Right atrium auricular region (tissue), 2 donors: ENCODE measurements at places on chromosomes 4 and X. TPM values are rescaled to one million over a fixed set of nuclear protein-coding genes. Genes with fewer than 3 reads are reported as not detected.
A peak's percentile ranks its signal among the peaks of the same experiment; 100 is the strongest.

DNA sequence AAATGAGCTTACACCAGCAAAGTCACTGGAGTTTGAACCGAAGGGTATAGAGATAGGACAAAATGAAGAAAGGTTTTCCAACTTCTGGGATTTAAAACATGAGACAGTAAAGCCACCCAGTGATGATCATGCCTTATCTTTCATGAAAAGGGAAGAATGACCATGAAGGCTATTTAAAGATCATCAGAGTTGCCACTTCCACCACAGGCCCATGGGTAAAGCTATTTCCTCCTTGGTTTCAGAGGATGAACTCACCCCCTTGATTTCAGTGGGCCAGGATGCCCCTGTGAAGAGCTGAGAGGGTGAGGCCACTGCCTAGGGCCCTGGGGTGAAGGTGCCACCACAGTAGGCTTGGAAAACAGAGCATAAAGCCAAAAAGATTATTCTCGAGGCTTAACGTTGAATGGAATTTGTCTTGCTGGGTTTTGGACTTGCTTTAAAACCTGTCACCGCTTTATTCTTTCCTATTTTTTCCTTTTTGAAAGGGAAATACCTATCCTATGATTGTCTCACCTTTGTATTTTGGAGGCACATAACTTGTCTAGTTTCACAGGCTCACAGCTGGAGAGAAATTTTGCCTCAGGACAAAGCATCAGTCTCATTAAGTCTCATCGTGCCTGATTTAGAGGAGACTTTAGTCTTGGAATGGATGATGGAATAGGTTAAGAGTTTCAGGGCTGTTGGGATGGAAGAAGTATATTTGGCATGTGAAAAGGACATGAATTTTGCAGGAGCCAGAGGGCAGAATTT, 254.0 kb downstream of the SNCA start:
- no peak for DNase-seq

GRCh38 chr4:109645874-109646710, 57.2 kb downstream of the CASP6 start:
- no peak for DNase-seq

DNA sequence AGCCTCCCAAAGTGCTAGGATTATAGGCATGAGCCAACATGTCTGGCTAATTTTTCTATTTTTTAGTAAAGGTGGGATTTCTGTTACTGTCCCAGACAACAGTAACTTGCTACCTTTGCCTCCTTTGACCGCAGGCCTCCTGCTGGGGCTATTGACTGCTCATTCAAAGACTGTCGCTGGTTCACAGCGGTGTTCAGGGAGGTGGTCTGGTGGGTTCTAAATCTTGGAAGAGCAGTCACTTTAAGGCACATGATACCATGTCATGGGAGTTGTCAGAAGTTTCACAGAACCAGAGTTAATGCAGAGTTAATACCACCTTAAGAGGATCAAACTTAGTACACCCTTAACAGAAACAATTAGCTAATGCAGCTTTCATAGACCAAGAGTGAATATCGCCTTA, 3.8 kb downstream of the ASMT start:
- DNase-seq, result no peak

- no peak for DNase-seq
Measured at GRCh38 chr4:116070283-116070682, 956.9 kb upstream of the NDST4 start.

Gene ATP2B3
- total RNA-seq, result not detected

GRCh38 chrX:57596109-57596508, 4.3 kb downstream of the ZXDB start:
- no peak for DNase-seq

Gene SLC9B1
- total RNA-seq, result not detected

GRCh38 chr4:39476187-39476895, 17.5 kb downstream of the LIAS start:
- peak; percentile 46 for DNase-seq

DNA sequence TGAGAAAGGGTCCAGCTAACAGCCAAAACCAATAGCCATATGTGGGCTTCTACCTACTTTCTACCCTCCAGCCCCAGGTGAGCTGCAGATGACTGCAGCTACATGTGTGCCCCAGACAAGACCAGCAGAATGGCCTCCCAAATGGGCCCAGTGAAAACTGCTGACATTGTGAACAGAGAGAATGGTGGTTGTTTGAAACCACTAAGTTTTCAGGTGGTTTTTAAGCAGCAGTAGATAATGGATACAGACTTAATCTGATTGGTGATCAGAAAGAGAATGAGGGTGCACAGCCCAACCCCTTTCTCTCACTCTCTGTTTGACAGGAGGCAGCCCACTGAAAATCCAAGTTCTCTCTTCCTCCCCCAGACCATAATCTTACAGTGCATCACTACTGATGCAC, 42.5 kb upstream of the BBS12 start:
- no peak for DNase-seq

- no peak for DNase-seq
Measured at GRCh38 chrX:126847143-126847542, 27.6 kb downstream of the PRR32 start.
